ENCODE measurements at places on chromosomes 4 and X.

DNA sequence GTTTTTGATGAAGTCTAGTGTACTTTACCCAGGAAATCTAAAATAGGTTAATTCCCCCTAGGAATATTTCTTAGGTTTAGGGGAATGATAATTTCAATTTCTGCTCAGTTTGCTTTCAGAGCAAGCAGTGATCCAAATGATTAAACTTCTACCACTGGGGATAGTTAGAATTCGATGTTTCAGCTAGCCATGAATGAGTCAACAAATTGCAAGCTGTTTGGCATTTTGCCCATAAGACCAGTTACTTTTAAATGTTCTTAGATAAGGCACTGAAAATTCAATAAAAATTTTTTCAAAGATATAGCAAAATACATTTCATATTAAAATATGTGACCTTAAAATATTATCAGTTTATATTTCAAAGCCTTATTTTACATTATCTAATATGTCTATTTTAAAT lies 993.6 kb downstream of the ARAP2 start:
- no peak for DNase-seq

DNA sequence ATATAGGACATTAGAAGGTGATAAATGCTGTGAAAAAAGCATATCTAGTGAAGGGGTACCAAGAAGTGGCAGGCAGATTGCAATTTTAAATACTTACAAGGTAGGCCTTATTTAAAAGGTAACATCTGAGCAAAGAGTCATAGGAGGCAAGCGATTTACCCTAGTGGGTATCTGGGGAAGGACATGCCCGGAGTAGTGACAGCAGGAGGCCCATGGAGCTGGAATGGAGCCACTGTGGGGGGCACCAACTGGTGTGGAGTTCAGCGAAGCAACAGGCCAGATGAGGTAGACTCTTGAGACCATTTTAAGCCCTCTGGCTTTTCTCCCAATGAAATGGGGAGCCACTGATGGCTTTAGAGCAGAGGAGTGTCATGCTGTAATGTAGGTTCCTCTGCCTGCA lies 37.3 kb downstream of the SEC24D start:
- DNase-seq: no peak

DNA sequence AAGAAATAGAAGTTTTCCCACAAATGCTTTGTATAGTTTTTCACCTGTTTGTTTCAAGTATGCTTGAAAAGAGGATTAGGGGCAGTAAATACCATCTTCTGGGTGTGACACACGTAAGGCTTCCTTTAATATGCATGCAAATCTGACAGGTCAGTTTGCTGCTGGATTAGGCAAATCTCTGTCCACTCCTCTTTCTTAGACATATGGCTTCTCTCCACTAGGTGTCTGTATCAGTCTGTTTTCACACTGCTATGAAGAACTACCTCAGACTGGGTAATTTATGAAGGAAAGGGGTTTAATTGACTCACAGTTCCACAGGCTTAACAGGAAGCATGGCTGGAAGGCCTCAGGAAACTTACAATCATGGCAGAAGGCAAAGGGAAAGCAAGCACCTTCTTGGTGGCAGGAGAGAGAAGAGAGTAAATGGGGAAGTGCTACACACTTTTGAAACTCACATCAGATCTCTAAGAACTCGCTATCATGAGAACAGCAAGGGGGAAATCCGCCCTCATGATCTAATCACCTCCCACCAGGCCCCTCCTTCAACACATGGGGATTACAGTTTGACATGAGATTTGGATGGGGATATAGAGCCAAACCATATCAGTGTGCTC lies 66.9 kb downstream of the TAB3 start:
- DNase-seq: no peak

DNA sequence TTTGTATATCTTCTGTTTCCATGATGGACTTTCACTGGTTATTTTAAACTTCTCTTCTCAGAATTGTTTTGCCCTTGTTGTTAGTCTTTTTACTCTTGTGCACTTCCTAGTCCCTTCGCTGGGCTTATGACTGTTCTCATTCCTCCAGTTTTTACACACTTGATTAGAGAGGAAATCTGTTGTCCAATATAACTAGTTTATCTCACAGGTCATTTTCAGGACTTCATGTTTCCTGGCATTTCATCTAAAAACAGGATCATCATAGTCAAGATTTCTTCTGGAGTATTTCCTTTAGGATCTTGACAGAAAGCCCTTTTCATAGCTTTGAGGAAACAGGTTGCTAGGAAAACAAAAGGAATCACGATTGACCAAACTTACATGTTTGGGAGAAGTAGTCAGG lies 3.0 kb downstream of the FNIP2 start:
- no peak for DNase-seq

DNA sequence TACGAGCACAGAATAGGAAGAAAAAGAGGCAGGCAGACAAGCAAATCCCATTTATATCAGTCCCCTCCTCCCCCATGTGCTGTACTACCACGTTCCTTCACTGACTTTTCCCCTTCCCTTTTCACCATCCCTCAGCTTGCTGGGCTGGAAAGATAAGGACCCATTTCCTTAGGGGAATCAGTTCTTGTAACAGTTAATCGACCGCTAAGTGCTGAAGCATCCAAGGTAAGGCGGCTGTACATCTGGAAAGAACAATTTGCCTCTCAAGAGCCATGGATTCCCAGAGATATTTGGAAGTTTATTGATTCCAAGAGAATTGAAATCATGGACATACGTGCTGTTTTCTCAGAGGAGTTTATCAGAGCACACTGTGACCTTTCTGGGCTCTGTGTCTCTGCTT lies 1688.0 kb downstream of the STIM2 start:
- DNase-seq: no peak

- no peak for DNase-seq
Measured at GRCh38 chr4:185839194-185839712, 27.3 kb upstream of the SORBS2 start.
